ENCODE measurements at places on chromosomes 1 and 21. TPM values are rescaled to one million over a fixed set of nuclear protein-coding genes. Genes with fewer than 3 reads are reported as not detected.

DNA sequence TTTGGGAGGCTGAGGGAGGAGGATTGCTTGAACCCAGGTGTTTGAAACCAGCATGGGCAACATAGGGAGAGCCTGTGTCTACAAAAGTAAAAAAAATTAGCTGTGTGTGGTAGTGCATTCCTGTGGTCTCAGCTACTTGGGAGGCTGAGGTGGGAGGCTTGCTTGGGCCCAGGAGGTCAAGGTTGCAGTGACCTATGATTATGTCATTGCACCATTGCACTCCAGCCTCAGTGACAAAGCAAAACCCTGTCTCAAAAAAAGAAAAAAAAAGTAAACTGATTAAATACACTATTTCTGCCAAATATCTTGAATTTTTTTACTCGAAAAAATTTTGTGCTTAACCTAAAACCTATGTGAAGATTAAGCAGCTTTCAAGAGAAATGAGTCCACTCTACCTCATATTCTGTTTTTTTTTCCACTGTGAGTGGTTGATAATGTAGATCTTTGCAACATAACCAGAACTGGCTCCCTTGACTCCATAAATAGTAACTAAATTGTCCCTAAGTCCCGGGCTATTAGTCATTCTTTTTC lies 19.4 kb upstream of the ZNF281 start:
- H3K4me3 ChIP-seq, result no peak overlapping the region
- no peaks in the 10 kb centered on the region for H3K36me3 ChIP-seq
- no peak overlapping the region for H3K27ac ChIP-seq
- H3K27me3 ChIP-seq, result no peaks in the 10 kb centered on the region

DNA sequence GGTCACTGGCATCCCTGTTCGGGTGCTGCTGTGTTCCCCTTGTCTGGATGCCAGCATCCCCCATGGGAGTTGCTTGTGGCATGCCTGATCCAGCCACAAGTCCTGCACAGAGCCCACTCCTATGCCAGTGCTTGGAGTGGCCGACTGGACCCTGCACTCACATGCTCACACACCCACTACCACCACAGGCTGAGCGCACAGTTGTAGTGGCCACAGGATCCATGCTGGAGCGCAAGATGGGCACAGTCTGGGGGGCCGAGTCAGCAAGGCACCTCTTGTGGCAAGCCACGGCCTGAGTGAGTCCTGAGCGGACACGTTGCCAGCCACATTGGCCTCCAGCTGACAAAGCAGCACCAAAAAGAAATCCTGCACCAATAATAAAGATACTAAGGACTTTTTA lies 661.6 kb upstream of the TMPRSS15 start:
- no peaks in the 10 kb centered on the region for H3K36me3 ChIP-seq
- H3K4me3 ChIP-seq, result no peak overlapping the region
- H3K4me1 ChIP-seq, result no peaks in the 10 kb centered on the region
- no peak for DNase-seq
- H3K27ac ChIP-seq, result no peak overlapping the region

DNA sequence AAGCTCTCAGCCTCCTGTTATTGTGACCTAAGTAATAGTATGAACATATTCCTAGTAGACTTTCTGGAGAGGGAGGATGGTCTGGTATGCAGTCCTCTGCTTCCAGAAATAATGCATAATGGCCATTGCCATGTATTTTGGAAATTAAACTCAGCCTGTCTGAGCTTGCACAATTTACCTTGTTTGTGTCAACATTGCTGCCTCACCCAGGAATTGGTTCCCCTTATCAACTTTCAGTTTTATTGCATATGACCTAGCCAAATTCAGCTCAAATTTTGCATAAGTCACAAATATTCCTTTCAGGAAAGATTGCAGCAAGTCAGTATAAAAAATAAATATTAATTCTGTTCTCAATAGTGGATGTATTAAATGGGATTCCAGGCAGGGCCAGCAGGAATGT lies 101.9 kb upstream of the SLC5A9 start:
- no peak overlapping the region for H3K4me3 ChIP-seq
- no peaks in the 10 kb centered on the region for H3K4me1 ChIP-seq
- H3K27ac ChIP-seq, result no peak overlapping the region
- peaks cover 5% of the 10 kb centered on the region for H3K27me3 ChIP-seq

DNA sequence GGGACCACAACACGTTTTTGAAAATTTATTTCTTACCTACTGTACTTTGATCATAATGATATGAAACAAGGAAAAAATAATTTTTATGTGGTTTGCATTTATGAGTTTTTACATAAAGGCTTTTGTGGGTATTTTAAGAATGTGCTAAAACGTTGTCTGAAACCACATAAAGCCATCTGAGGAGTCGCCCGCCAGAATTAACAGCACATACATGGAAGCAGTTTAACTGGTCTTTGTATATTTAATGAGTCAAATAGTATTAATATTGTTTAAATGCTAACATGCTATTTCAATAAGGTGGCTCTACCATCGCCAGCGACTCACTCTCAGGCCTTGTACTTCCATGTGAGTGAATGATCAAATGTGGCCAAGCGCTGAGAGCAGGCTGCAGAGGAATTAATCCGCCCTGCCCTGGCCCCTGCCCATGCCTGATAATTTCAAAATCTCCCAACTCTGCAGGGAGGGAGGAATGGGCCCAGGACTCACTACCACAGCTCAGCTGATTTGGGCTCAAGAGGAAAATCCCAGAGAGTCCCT lies 49.6 kb downstream of the SLC66A1 start:
- H3K4me1 ChIP-seq, result peaks cover 9% of the 10 kb centered on the region
- DNase-seq, result no peak
- peaks cover 9% of the 10 kb centered on the region for H3K36me3 ChIP-seq
- no peak overlapping the region for H3K27ac ChIP-seq
- H3K4me3 ChIP-seq, result no peak overlapping the region
- no peaks in the 10 kb centered on the region for H3K27me3 ChIP-seq

DNA sequence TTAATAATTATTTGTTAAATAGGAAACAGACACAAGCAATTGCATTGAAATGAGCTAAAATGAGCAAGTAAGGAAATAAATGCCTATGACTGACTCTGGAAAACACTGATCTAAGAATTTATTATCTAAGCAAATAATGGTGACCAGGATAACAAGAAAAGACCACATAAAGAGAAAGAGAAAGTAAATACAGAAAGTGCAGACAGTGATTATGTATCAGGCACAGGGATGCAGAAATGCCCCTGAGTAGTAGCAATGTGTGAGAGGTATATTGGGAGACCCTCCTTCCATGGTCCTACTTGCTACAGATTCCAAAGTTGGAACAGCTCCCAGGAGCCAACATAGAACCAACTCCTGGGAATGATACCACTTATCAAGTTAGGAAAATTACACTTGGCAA lies 33.3 kb upstream of the MUTYH start:
- H3K27me3 ChIP-seq, result no peaks in the 10 kb centered on the region
- no peak for DNase-seq
- H3K36me3 ChIP-seq, result no peaks in the 10 kb centered on the region
- no peak overlapping the region for H3K4me3 ChIP-seq
- H3K4me1 ChIP-seq, result no peaks in the 10 kb centered on the region

DNA sequence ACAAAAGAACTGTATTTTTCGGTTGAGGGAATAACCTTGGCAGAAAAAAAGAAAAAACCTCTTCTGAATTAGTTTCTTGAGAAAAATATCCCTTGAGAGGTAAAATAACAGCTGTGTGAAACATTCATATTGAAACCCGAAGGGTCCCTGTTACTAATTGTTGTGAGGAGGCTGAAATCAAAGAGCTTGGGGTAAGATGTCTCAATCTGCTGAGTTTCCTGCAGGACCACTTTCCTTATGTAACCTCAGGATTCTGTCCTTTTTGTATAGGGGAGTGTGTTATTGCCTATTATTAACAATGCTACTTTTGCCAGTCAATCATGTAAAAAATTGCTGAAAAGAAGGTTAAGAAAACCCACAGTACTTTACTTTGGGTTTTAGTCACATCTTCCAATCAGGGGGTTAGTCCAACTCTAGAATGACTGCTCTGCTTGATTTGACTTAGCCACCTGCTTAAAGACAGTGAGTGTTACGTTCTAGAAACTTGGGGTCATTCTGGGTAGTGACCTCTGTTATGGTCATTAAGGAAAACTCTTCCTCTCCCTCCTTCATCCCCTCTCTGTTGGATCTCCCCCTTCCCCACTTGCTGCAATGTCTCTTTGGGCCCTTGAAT lies 138.8 kb downstream of the GIPC2 start:
- H3K36me3 ChIP-seq, result no peaks in the 10 kb centered on the region
- H3K4me1 ChIP-seq, result no peaks in the 10 kb centered on the region
- no peak overlapping the region for H3K4me3 ChIP-seq
- H3K27me3 ChIP-seq, result no peaks in the 10 kb centered on the region

DNA sequence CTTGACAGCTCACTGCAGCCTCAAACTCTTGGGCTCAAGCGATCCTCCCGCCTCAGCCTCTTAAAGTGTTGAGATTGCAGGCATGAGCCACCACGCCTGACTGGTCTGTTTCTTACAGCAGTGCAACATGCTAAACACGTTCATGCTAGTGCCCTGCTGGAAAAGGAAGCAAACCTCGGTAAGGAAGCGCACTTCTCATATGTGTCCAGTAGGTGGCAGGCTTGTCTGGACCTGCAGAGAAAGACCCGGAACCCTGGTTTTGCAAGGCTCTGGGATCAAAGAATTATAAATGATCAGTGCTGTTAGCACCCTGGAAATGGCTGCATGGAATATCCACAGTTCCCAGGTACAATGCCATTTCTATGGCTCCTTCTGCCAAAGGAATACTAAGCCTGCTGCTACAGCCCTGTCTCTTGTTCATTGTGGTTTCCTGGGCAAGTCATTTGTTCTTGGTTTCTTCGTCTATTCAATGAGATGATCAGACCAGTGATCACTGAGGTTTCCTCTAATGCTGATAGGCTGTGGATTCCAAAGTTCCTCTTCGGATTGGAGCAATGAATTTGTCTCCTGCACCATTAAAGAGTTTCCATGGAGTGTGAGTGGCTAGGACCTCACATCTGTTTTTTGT lies 15.9 kb downstream of the RNU5D-1 start:
- no peak overlapping the region for H3K4me3 ChIP-seq
- H3K36me3 ChIP-seq, result no peaks in the 10 kb centered on the region
- peak overlapping the region; percentile 15 for H3K27ac ChIP-seq
- H3K27me3 ChIP-seq, result no peaks in the 10 kb centered on the region

- DNase-seq, result no peak
- H3K27ac ChIP-seq, result no peak overlapping the region
- H3K27me3 ChIP-seq, result no peaks in the 10 kb centered on the region
- no peak overlapping the region for H3K4me3 ChIP-seq
- no peaks in the 10 kb centered on the region for H3K4me1 ChIP-seq
- H3K36me3 ChIP-seq, result no peaks in the 10 kb centered on the region
Observed at GRCh38 chr1:90417126-90417525, 300.0 kb downstream of the BARHL2 start.

DNA sequence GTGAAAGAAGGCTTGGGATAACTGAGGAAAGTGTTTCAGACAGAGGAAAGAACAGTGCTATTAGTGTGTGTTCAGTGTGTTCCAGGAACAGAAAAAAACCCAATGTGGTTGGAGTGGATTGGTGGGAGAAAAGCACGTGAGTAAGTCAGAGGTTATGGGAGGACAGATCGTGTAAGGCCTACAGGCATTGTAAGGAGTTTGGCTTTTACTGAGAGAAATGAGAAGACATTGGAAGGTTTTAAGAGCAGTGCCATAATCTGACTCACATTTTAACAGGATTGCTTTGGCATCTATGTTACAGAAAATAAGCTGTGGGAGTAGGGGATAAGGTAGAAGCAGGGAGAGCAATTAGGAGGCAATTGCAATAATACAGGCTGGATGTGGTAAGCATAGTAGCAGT lies 4.8 kb downstream of the ARPC5 start:
- no peaks in the 10 kb centered on the region for H3K27me3 ChIP-seq
- peaks cover 9% of the 10 kb centered on the region for H3K4me1 ChIP-seq
- peaks cover 56% of the 10 kb centered on the region for H3K36me3 ChIP-seq
- DNase-seq, result no peak

DNA sequence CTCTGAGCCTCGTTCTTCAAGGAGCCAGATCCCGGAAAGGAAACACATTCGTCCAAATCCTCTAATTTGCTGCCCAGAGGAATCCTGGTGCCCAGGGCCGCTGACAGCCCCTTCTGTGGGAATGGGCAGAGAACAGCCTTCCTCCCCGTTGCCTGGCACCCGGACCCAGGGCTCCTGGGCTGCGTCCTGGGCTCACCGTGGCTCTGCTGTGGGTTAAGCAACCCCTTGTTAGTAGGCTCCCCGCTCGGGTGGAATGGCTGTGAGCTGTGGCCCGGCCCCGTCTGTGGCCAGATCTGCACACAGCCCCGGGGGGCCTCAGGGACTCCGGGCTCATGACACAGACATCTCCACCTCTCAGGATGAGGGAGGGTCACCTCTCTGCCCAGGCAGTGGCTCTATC lies 122.9 kb upstream of the ARHGEF16 start:
- H3K27me3 ChIP-seq, result no peaks in the 10 kb centered on the region
- no peak overlapping the region for H3K27ac ChIP-seq
- H3K36me3 ChIP-seq, result no peaks in the 10 kb centered on the region
- H3K4me3 ChIP-seq, result no peak overlapping the region

- peak overlapping the region; percentile 67 for H3K27ac ChIP-seq
- H3K27me3 ChIP-seq, result no peaks in the 10 kb centered on the region
- no peak for DNase-seq
- H3K4me1 ChIP-seq, result peaks cover 22% of the 10 kb centered on the region
Observed at GRCh38 chr1:35556484-35557117, 602 bp downstream of the KIAA0319L start.

GRCh38 chr1:231241750-231242149 lies 738 bp downstream of the GNPAT start:
- H3K27ac ChIP-seq, result peak overlapping the region; percentile 79
- H3K4me3 ChIP-seq, result peak overlapping the region; percentile 80
- peaks cover 19% of the 10 kb centered on the region for H3K4me1 ChIP-seq
- DNase-seq, result no peak

DNA sequence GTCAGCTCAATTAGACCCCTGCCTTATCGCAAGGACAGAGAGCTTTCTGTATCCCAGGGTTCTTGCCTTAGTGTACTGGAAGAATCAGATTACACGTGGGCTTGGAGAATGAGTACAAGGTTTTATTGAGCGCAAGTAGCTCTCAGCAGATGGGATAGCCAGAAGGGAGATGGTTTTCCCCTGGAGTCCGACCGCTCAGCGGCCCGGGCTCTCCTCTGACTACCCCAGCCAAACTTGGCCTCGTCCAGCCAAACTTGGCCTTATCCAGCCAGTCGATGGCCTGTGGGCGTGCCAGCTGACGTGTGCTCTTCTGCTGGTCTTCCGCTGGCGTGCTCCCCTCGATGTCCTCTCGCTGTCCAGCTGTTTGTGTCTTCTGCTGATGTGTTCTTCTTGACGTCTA lies 136.9 kb downstream of the SYT14 start:
- H3K4me3 ChIP-seq, result no peak overlapping the region
- no peak for DNase-seq
- no peaks in the 10 kb centered on the region for H3K4me1 ChIP-seq
- H3K27me3 ChIP-seq, result no peaks in the 10 kb centered on the region
- no peaks in the 10 kb centered on the region for H3K36me3 ChIP-seq
- H3K27ac ChIP-seq, result no peak overlapping the region

The OPTC gene
- not detected for total RNA-seq

The PTCH2 gene
- 2.4 TPM for total RNA-seq

The TNFRSF8 gene
- total RNA-seq, result 0.34 TPM

The CLCNKB gene
- total RNA-seq, result not detected

The NUP210L gene
- total RNA-seq, result 0.13 TPM

The EPHA8 gene
- total RNA-seq, result not detected

The KRTAP12-1 gene
- total RNA-seq, result not detected

The TNFRSF14 gene
- total RNA-seq, result 262 TPM

The CLEC20A gene
- not detected for total RNA-seq

All from natural killer cell (primary cell).